ENCODE measurements at places on chromosomes 6 and 20.

DNA sequence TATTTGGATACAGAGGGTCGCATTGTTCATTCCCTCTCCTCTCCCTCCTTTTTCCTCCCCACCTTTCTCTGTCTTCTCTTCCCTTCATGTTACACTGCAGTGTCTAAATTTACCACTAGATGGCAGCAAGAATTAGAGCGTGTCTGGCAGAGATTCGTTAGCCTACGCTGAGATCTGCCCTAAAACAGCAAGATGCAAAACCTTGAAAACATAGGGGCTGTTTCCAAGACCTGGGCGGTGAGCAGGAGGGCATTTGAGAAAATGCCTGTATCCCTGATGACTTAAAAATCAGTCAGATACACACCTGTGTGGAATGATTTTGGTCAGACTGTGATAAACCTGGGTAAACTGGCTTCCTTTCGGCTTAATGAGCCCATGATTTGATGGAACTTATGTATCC, 101.5 kb upstream of the ISM1 start:
- DNase-seq: peak; percentile 90

GRCh38 chr20:17856024-17856564, 112.5 kb downstream of the SNX5 start:
- DNase-seq: peak; percentile 93

DNA sequence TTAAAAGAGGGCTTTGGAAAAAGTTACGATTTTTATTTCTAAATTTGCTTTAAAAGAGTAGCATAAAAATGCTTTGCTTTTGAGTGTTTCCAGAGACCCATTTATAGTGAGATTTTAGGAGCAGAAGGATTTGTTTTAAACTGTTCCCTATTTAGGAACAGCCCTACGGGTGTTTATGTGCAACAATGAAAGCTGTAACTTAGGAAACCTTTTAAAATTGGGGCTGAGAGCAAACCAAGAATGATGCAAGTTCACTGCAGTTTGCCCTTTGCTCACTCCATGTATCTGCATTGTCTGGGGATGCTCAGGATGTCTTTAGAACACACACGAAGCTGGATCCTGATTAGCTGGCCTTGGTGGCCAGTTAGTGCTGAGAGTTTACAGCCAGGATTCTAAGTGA, 40.9 kb downstream of the GHRH start:
- DNase-seq: no peak

GRCh38 chr6:90450268-90450953, 136.5 kb downstream of the MAP3K7 start:
- DNase-seq: no peak

DNA sequence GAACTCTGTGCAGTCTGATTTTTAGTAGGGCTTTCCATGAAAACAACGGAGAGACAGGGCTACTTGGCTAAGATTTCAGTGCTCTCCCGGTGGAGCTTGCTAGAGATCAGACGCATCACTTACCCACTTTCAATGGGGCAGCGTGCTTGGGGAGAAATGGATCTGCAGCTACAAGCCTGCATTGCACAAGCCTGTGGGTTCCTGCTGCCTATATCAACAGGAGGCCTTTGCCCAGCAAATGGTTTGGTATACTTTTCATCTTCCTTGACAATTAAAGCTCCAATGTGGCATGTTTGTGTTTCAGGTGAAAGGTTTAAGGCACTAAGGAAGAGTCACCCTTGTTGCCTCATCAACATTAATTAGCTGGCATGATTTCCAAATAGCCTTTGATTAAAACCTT, 136.0 kb upstream of the FOXQ1 start:
- no peak for DNase-seq

- DNase-seq: no peak
Measured at GRCh38 chr6:44701637-44702101, 314.2 kb downstream of the CDC5L start.

- DNase-seq: peak; percentile 15
Measured at GRCh38 chr20:32792731-32793458, 26.9 kb upstream of the MAPRE1 start.

DNA sequence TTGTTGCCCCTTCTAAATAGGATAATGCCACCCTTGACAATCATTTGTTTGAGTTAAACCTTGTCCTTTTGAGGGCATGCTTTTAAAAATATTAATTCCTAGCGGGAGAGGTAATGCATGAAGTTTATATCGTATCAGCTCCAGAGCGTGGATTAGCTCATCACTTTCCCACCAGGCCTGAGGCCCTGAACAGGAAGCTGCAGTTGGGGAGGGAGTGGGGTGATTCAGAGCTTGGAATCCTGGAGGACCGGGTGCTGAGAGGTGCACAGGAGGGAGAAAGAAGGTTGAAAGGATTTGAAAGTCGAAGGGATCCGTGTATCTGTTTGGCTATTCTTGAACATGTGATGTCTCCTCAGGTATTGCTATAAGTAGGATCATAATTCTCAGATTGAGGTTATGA, 25.0 kb downstream of the ZDHHC14 start:
- no peak for DNase-seq

DNA sequence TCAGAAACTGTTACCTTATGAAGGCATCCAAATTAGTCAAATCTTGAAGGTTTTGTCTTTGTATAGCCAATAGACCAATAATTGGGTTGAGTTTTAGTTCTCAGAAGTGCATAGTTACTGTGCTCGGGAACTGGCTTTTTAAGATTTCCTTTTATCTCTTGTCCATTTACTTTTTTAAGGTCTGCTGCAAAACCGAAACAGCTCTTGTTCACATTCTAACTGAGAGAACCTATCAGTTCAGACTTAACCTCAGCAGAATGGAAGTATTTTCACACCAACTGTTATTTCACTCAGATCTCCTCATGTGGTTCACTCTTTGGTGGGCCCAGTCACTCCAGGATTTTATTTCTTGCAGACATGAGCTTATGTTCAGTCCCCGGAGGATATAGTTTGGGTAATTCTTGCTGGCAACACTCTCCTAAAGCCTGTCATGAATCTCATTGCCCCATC, 55.5 kb downstream of the TPBG start:
- DNase-seq: no peak

DNA sequence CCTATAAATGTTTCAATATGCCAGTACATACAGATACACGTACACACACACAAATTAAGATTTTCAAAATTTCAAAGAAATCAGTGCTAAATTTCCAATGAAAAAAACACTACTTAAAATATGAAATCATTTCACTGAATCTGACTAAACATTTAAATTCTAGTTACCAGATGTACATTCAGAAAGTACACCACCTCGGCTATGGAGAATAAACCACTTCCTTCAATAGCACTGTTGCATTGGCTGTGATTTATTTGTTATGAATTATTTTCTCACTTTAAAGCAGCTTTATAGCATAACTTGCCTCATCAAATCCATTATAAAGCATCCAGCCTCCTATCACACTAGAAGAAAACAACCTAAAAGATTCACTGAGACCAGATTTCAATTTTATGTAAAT, 36.6 kb downstream of the HBS1L start:
- no peak for DNase-seq

DNA sequence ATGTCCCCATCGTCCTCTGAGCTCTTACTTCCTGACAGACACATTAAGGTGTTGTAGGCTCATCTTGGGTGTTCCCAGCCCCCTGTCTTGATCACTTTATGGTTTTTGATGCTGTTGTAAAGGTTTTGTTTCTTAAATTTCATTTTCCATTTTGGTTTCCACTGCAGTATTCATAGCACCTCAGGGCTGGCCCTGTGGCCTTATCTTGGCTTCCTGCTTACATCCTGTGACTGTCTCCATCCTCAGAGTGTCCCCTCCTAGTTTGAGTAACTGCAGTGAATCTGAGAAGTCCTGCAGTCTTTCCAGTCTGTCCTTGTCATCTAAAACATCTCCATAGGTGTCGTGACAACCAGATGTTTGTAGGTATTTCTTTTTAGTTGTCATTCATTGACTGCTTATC, 50.9 kb downstream of the JARID2 start:
- no peak for DNase-seq

- DNase-seq: no peak
Measured at GRCh38 chr6:28449056-28449455, 5.8 kb upstream of the ZSCAN23 start.

DNA sequence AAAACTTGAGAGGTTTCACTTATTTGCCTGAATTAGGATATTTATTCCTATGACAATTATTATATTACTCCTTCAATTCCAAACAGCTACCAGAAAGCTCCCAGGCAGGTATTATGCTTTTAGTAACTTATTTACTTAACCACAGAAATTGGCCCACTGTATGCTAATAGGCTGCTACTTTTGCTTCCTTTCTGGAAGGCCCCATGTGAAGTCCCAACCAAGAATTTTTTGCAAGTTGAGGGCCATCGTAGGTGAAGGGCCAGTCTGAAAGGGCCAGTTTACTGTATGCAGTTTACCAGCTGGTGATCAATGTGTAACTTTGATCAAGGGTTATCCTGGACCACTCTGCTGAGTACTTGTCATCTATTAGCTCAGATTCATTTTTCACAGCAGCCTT, 45.0 kb downstream of the EDN1 start:
- DNase-seq: no peak
